ENCODE measurements at places on chromosomes 6 and 20.

- no peak for DNase-seq
Measured at GRCh38 chr6:82441047-82441855, 77.6 kb downstream of the TPBG start.

- no peak for DNase-seq
Measured at GRCh38 chr6:5036269-5036668, 32.4 kb upstream of the RPP40 start.

- DNase-seq, result no peak
Measured at GRCh38 chr6:133040803-133041419, 200.2 kb upstream of the EYA4 start.

DNA sequence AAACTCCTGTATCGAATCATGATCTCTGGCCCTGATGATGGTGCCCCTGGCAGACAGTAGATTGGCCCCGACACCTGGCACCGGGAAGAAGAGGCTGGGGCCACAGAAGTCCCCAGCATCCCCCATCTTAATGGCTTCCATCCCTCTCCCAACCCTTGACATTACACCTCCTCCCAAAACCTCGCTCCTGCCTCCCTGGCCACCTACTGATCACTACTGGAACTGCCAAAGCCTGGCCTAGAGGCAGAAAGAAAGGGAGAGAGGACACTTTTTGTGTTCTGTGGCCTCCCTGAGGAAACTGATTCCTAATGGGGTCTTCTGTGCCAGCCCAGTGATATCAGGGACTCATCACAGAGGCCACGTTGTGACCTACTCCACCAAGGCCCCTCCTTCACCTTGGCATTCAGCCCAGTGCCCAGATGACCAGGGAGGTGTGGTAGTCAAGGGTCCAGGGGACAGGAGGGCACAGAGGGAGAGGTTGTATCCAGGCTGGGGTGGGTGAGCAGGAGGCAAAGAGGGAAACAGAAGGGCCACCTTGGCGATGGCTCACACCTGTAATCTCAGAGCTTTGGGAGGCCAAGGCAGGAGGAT is 6.1 kb downstream of the C20orf173 start:
- DNase-seq, result no peak

DNA sequence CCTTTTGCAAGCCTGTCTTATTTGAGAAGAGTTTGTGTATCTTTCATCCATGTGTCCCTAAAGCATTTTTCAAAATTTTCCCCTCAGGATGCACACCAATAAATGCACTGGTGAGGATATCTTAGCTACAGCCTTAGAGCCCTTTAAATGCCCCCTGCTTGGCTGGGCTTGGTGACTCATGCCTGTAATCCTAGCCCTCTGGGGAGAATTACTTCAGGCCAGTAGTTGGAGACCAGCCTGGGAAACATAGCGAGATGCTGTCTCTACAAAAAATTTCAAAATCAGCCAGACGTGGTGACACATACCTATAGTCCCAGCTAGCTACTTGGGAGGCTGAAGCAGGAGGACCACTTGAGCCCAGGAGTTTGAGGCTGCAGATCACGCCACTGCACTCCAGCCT is 33.8 kb upstream of the PLCB4 start:
- DNase-seq, result no peak

- no peak for DNase-seq
Measured at GRCh38 chr20:47456952-47457724, 44.5 kb upstream of the NCOA3 start.

DNA sequence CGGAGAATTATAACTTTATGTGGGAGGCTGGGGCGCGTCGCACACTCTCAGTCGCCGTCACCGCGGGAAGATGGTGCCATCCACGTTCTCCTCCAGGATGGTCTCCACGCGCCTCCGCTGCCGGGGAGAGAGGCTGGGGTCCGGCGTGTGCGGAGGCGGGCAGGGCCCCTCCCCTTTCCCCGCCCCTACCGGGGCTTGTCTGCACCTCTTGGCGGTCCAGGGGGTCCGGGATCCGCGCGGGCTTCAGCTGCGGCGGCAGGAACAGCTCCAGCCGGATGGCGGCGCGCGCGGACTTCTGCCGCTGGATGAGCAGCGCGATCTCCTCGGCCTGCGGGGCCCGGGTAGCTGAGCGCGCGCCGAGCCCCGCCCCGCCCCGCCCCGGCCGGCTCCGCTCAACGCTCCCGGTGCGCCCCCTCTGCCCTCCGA is 807 bp downstream of the LKAAEAR1 start:
- DNase-seq, result peak; percentile 27

DNA sequence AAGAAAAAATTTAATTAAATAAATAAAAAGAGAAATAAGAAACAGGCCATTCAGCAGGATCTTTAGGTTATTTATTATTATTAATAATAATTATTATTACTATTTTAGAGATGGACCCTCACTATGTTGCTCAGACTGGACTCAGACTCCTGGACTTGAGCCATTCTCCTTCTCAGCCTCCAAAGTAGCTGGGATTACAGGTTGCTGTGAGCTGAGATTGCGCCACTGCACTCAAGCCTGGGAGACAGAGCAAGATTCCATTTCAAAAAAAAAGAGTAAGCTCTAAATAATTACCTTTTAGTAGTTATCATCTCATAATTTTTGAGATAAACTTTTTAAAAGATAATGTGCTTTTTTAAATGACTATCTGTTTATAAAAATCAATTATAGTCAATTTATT is 1102.8 kb upstream of the GJE1 start:
- DNase-seq, result no peak

DNA sequence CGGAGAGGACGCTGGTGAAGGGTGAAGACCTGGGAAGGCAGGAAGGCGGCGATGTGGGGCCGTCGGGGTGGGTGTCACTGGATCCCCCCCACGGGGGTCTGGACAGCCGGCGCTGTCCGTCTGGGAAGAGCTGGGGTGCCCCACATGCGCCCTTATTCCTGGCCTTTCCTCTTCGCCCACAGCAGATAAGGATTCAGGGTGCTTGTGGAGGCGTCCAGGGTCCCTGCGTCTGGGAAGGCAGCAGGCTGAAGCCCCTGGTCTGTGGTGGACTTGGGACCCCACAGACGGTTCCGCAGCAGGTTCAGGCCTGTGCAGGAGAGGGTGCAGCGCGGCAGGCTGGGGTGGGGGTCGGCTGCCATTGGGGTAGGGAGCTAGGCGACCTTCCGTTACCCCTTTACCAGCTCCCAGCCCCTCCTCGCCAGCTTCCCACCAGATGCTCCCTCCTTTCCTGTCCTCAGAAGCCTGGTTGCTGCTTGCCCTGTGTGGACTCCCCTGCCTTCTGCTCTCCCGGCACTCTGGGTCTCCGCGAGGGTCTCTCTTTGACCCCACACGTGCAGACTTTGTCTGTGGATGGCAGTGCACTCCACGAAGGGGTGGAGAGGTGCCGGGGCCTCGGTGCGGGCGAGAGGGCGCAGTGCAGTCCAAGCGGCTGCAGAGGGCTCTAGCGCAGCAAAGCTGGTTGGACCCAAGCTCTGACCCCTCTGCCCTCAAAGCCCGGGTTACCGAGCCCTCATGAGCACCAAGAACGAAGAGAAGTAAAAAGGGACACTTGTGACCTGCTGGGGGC is 2.1 kb upstream of the GATA5 start:
- no peak for DNase-seq

- no peak for DNase-seq
Measured at GRCh38 chr6:135750081-135750480, 101.4 kb upstream of the PDE7B start.

DNA sequence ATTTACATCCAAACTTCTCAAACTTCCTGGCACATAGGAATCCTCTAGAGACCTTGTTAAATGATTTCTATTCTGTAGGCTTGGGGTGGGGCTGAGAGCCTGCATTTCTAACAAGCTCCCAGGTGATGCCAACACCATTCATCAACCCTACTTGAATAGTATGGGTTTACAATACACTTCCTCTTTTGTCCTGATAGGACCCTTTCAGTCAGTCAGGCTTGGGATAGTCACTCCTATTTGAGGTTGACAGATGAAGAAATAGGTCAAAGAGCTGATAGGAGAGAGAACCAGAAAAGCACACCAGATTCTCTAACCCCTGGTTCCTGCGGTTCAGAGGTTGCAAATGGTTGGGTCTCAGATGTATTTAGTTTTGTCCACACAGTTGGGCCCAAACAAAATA is 273.4 kb downstream of the TSHZ2 start:
- no peak for DNase-seq

- no peak for DNase-seq
Measured at GRCh38 chr6:20417819-20418218, 16.1 kb downstream of the E2F3 start.

- DNase-seq, result no peak
Measured at GRCh38 chr6:134948691-134949090, 1.2 kb downstream of the ALDH8A1 start.

DNA sequence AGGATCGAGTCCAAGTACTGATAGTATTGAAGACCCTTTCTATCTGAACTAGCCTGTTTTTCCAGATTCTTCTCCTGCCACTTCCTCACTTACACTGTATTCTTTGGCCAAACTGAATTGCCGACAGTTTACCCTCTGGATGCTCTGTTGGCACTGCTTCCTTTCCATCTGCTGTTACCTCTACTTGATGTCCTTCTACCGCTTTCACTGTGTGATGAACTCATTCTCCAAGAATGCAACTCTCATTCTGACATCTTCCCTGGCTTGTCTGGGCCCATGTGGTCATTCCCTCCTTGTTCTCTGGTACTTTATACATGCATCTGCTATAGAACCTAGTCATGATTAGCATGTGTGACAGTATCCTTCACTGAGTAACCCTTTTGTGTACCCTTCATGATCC is 16.3 kb downstream of the RPRD1B start:
- no peak for DNase-seq

DNA sequence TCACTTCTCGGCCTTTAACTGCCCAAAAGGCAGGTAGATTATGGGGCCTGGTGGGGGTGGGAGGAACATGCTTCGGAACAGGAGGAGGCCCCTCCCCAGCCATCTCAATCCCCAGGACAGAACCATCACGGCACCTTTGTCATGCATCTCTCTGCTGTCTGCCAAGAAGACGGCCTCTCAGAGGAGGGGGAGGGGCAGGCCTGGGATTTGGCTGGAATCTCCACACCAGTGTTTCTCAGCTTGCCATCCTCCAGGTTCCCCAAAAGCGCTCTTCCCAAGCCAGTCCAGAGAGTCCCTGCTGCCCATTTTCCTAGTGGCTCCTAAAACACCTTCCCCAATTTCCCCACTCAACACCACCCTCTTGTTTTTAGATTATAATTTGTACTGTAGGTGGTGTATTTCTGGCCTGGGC is 2.5 kb upstream of the POU5F1 start:
- DNase-seq, result no peak

- DNase-seq, result no peak
Measured at GRCh38 chr6:53089948-53090347, 24.7 kb downstream of the FBXO9 start.

- DNase-seq, result no peak
Measured at GRCh38 chr6:47651505-47651944, 46.9 kb upstream of the ADGRF4 start.

GRCh38 chr6:131642987-131643611 is 6.0 kb downstream of the ENPP3 start:
- no peak for DNase-seq

DNA sequence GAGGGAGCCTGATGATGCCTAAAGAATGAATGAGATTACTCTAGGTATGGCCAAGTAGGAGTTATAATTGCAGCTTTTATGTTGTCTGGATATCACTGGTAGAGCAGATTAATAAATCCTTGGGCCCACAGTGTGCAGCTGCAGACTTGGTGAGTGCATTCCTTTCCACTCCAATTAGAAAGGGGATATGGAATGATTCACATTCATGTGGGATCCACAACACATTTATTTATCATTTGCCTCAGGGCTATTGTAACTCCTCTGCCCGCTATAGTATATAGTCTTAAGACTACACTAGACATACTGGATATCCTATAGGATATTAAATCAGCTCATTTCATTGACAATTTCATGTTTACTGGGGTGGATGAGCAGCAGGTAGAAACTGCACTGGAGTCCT is 11.6 kb upstream of the HLA-G start:
- DNase-seq, result no peak

DNA sequence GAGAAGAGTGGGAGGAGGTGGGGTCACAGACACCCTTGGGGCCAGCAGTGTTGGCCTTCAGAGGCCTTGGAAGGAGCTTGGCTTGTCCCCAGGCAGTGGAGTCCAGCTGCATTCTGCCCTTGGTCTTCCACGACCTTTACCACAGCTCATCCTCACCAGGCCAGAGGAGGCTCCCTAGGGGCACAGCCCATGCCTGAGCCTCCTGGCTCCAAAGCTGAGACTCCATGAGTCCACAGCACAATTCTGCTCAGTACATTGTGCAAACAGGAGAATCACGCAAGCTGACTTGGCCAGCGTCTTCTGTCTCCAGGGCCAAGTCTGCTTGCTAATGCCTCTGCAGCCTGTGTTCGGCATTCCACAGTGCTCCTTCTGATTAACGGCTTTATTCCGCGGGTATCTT is 337.2 kb downstream of the SMOC2 start:
- DNase-seq, result no peak

DNA sequence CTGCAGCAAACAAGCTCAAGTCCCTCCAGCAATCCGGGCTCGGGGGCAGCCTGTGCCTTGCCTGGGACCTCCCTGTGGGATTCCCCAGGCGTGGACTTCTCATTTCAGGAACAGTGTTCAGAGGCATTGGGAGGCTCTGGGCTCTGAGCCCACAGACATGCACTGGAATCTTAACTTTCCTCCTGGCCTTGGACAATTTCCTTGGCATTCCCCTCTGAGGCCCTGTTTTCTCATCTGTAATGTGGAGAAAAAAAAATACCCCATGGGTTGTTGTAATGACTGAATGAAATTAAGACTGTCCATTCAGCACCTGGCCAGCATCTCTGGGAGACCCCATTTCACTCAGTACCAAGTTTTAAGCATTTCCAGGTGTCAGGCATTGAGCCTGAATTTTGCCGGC is 17.6 kb downstream of the BPIFB4 start:
- DNase-seq, result no peak

- no peak for DNase-seq
Measured at GRCh38 chr6:101458826-101459225, 65.3 kb downstream of the GRIK2 start.

- no peak for DNase-seq
Measured at GRCh38 chr20:40575851-40576250, 113.2 kb downstream of the MAFB start.

DNA sequence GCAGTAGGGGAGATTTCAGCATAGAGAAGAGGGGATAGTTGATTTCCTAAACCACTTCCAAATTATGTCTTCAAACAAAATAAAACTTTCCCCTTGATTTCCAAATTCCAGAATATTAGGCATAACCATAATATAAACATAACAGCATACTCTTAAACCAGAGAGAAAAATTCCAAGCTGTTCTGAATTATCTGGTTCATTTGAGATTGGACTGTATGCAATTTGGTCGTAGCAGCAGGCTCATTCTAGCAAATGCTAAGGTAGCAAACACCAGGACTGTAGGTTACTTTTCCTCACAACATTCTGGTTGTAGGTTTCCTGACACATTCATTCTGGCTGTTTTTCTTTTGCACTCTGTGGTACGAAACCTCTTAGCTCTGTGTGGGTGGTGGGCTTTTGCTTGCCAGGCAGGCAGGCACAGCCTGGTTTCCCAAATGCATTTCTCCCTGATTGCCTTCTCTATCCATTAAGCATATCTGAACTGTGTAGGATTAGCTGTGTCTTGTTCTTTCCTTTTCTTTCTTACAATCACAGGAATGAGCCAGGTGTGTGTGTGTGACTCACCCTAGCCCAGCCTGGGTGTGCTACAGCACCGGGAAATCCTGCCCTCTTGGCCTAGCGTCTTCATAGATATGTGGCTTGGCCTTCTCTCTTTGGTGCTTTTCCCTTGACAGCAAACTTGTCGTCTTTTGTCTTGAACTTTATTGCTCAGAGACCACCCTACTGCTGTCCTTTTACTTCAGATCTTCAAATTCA is 77.1 kb downstream of the JARID2 start:
- no peak for DNase-seq

Data from stimulated activated CD4-positive, alpha-beta T cell treated with anti-CD3 and anti-CD28 coated beads, Interleukin-1b, Interleukin-23, amount 100 ng/mL, for 1 hour (primary cell).